ENCODE measurements at places on chromosomes 4 and X.
A peak's percentile ranks its signal among the peaks of the same experiment; 100 is the strongest.

DNA sequence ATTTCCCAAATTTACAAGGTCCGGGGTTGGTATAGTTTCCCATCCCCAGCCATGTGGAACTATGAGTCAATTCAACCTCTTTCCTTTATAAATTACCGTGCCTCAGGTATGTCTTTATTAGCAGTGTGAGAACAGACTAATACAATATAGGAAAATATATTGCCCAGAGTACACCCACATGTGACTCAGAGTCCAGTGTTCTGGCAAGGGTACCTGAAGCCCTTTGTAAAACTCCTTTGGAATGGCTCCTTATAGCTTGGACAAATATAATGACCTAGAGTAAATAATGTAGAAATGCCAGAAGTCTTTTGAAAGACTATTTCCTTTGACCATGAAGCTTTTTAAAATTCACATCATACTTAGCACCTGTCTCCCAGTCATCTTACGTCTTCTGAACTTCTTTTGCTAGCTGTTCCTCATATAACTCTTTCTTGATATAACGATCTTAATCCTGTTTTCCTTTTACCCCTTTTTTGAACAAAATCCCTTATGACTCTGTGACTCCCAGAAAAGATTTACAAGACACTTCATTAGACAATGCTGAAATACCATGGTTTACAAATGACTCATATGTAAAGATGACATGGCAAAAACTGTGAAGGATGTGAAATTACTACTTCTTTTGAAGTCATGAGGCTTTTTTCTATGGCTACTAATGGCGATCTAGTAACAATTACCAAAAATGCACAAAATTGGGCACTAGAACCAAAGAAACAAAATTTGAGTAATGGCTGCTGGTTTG lies 408.9 kb downstream of the NAP1L3 start:
- no peak for DNase-seq

DNA sequence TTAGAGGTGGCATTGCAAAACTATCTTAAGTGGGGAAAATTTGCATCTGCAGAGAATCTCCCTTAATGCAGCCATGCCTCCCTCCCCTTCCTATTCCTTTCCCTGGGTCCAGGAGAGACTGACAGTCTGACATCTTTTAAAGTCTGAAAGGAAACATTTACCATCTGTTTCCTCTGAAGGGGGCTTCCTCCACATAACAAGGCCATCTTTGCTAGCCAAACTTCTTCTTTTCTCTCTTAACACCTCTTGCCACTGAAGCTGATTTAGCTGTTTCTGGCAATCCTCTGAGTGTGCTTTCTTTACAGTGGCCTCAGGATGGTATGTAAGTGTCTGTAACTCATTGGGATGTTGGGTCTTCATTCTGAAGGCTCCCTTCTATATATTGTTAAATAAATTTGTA lies 34.6 kb upstream of the AADAT start:
- DNase-seq: no peak

DNA sequence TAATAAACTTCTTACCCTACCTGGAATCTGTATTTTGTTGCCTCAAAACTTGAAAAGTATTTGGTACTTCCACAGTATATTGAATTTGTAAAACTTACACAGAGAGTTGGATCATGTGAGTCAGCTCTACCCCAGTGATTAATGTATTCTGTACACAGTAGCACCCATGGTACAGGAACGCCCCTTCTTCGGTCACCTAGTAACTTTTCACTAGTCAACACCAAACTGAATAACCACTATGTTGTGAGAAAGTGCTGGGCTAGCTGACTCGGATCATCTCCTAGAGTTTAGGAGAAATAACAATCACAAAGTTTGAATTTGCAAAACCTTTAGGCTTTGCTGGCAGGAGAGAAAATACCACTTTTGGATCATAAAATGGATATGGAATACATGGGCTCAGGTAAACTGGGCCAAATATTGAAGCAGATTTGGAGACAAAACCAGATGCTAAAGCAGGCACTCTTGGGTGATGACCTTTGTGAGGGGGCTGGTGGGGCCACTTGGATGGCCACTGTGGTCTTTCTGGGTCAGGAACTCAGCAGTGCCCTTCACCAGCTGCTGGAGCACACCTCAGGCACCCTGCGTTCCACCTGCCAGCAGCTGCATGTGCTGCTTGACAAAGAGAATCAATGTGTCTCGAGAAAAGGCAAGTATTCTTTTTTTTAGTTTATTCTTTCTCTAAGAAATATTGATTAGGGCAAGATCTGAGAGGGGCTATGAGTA lies at the start of gene DTHD1:
DTHD1 (plus strand) TSS at position 233 of the 723 bp plus-strand sequence; CDS start at position 376, 143 bp downstream.
- no peak for DNase-seq

DNA sequence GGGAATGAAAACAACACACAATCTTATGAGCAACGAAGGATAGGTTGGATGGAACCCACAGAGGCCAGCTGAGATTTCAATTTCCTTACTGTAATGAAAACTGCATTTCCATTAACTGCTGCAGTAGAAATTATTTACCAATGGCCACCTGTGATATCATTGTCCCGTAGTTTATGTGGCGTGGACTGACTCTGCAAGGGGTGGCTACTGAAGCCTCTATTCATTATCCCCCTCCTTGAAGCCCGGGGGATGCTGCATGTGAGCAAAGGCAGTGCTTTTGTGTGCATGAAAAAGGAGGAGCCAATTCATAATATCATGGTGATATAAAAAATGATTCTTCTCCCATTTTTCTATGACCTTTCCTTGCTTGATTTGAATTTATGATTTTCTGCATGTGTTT lies 207.8 kb downstream of the PTTG2 start:
- no peak for DNase-seq

DNA sequence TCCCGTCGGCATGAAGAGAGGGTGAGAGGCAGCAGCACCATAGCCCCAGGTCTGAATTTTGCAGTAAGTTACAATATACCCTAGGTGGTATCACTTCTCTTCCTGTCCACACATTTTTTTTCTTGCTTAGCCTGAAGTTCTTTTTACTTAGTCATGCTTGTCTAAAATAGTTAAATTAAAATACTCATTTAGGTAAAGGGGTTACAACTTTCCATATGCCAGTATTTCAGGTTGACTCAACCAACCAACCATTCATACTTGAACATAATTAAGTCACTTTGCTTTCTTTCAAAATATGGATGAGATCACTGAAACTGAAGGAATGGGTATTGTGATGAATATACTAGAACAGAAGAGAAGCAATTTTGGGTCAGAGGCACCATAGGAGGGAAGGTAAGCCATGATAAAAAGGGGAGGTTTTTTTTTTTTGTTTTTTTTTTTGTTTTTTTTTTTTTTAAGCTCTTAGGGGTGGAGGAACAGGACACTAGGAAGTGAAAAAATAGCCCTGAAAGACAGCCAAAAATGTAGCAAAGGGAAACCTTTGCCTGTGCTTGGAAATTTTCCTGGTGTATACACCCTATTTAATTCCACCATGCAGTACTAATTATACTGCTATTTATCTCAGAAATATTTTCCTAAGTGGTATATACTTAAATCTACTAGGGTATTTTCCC lies 41.8 kb downstream of the RPS6KA3 start:
- no peak for DNase-seq

GRCh38 chrX:140274811-140275525 lies 229.9 kb downstream of the SOX3 start:
- DNase-seq: no peak

- no peak for DNase-seq
Measured at GRCh38 chr4:70754990-70755688, 33.4 kb downstream of the RUFY3 start.

DNA sequence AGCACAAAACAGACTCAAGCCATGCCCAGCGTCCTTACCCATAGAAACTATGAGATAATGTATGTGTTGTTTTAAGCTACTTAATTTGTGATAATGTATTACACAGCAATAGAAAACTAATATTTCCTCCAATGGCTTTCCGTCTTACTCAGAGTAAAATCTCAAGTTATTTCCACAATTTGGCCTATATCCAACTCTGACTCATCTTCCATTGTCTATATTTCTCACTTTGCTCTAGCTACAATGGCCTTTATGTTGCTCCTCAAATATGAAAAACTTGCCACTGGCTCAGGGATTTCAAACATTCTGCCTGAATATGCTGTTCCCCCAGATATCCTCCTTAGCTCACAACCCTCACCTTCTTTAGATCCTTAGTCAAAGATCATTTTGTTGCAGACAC lies 31.6 kb downstream of the IQCM start:
- no peak for DNase-seq

- no peak for DNase-seq
Measured at GRCh38 chr4:79823148-79823763, 249.8 kb downstream of the ANTXR2 start.

DNA sequence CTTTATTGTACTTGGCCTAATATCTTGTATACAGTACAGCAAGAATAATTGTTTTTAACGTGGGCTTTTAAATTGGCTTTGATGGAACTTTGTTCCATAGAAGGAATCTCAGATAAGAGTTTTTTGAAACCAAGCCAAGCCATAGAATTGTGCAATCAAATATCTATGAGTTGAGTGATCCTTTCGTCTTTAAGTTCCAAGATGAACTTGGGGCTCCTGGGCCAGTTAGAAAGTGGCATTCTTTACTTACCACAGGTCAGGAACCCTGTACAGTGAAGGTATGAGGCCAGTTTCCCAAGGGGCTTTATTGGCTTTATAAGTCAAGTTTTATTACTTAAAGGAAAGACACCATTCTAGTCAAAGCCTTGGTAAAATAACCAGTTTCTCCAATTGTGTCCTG lies 2104.2 kb downstream of the PCDH7 start:
- no peak for DNase-seq

DNA sequence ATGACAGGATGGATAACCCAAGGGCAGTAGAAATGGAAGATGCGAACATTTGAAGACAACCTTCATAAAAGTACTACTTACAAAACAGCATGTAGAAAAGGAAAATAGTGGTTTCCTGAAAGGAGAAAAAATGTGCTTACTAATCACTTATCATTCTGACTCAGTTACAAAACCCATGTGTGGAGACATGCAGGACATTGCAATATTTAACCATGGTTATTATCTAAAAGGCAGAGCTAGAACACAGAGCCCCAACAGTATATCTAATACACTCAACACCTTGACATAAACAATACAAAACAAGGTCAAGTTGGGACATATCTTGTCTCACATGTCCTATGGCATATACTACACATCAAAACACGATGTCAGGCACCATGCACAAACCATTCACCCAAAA lies 55.9 kb downstream of the EIF4E start:
- no peak for DNase-seq

- no peak for DNase-seq
Measured at GRCh38 chrX:124504111-124504983, 158.0 kb downstream of the SH2D1A start.

- peak; percentile 45 for DNase-seq
Measured at GRCh38 chr4:138494931-138495330, 252.8 kb upstream of the SLC7A11 start.

DNA sequence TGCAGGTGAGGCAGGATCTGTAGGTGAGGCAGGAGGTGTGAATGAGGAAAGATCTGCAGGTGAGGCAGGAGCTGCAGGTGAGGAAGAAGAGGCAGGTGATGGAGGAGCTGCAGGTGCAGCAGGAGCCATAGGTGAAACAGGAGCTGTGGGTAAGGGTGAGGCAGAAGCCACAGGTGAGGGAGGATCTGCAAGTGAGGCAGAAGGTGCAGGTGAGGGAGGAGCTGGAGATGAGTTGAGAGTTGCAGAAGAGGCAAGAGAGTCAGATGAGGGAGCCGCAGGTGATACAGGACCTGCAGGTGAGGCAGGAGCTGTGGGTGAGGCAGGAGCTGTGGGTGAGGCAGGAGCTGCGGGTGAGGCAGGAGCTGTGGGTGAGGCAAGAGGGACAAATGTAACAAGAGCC lies 27.1 kb upstream of the PNMA3 start:
- no peak for DNase-seq

DNA sequence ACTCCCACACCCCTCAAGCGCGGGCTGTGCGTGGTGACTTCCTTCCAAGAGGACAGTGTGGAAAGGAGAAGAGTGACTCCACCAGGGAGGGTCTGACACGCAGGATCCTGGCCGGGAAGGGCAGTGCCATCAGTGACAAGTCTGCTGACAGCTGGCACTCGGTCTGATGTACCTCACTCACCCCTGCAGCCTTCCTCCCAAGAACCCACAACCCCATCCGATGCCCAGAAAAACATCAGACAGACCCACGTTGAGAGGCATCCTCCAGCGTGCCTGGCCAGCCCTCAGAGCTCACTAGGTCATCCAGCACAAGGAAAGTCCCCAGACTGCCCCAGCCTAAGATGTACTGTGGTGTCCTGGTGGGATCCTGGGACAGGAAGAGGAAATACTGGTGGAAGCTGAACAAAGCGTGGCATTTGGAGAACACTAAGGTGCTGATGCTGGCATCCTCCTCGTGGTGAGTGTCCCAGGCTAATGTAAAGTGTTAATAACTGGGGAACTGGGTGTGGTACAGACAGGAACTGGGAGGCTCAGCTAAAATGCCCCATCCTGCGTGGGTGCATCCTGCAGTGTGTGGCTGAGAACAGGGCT lies 200.0 kb upstream of the PSAPL1 start:
- no peak for DNase-seq

GRCh38 chr4:109434007-109434971 lies 674 bp downstream of the SEC24B start:
- peak; percentile 51 for DNase-seq

DNA sequence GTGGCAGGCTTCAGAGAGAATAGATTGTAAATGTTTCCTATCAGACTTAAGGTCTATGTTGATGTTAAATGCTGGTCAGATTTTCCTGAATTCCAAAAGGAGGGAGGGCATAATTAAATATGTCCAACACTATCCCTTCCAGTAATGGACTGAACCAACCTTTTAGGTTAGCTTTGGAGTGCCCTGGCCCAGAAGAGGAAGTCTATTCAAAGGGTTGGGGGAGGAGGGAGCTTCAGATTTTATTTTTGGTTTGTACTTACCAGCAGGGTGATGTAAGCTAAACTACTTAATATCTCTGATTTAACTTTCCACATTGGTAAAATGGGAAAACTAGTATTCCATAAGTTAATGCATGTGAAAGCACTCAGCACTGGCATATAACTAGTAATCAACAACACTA lies 91.1 kb downstream of the RBM46 start:
- DNase-seq: no peak

- DNase-seq: no peak
Measured at GRCh38 chr4:55625835-55626234, 10.3 kb downstream of the NMU start.

DNA sequence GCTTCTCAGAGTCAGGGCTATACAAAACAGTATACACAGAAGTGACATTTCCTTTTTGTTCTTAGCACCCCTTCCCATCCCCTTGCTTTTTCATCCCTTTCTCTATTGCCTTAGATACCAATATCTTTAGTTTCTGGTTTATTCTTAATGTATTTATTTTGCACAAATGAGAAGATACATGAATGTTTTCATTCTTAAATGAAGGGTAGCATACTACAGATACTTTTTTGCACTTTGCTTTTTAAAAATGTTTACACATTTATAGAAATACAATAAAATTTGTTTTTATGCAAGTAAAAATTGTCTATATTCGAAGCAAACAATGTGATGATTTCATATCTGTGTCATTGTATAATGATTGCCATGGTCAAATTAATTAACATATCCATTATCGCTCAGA lies 33.1 kb downstream of the TSPAN7 start:
- DNase-seq: no peak

- no peak for DNase-seq
Measured at GRCh38 chr4:126957987-126958386, 674.8 kb upstream of the INTU start.

Data from DND-41 (cell line).